ACHN (cell line): ENCODE measurements at places on chromosomes 2 and 18.

GRCh38 chr2:109368798-109369197 lies 239.8 kb downstream of the SH3RF3 start:
- no peak for DNase-seq

- no peak for DNase-seq
Observed at GRCh38 chr2:48991415-48992131, 162.7 kb downstream of the FSHR start.

GRCh38 chr2:208189810-208190503 lies at the start of gene C2orf80:
Gene C2orf80, minus strand, starts transcription at chr2:208190030. Its CDS starts 3,044 bp downstream, at chr2:208186986.
- DNase-seq: no peak

- no peak for DNase-seq
Observed at GRCh38 chr2:30213326-30213725, 18.0 kb upstream of the LBH start.

GRCh38 chr2:65411056-65411795 lies 21.2 kb downstream of the SPRED2 start:
- DNase-seq: no peak

DNA sequence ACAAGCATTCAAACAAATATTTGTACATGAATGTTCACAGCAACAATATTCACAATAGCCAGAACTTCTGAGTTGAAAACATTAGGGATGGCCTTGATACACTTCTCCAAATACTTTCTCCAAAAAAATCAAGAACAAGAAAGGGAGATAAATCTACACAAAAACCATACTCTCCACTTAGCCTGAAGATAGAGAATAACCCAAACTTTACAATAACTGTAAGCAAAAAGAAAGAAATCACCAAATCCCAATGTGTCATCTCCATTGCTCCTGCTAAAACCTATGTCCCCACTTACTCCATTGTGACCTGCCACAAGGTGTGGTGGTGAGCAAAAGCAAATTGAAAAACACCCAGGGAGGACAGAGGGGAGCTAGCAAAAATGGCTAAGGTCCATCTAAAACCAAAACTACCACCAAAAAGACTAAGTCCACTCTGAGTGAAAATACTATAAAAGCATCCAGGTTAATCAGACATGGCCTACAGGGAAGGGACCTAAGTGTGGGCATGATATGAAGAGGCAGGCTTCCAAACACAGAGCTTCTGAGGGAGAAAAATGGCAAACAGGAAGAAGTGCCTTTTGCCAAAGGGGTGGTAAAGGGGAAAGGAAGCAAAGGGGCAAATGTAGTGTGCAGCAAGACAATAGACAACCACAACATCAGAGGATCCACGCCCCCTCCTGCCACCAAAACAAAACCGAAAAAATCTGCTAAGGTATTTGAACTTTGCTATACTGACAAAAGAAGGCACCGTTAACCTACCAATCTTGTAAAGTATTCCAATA lies 56.1 kb downstream of the NBAS start:
- no peak for DNase-seq

DNA sequence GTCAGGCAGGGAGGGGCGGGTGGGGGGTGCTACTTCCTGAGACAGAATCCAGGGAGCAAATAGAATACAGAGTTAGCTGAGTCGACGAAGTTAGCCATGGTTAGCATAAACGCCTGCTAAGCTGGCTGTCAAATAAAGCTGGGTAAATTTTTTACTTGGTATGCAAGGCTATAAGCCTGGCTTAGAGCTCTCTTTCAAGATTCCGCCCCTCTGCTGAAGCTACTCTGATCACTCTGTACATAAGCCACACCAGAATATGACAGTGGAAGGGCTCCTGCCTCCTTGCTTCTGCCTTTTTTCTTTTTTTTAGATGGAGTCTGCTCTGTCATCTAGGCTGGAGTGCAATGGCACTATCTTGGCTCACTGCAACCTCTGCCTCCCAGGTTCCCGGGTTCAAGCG lies 58.3 kb downstream of the CYRIA start:
- DNase-seq: no peak

GRCh38 chr18:12998332-12999060 lies 7.3 kb downstream of the CEP192 start:
- DNase-seq: no peak

GRCh38 chr2:94982675-94983074 lies 42.8 kb upstream of the MAL start:
- peak; percentile 83 for DNase-seq

- DNase-seq: no peak
Observed at GRCh38 chr2:1024981-1025380, 74.3 kb downstream of the SNTG2 start.

DNA sequence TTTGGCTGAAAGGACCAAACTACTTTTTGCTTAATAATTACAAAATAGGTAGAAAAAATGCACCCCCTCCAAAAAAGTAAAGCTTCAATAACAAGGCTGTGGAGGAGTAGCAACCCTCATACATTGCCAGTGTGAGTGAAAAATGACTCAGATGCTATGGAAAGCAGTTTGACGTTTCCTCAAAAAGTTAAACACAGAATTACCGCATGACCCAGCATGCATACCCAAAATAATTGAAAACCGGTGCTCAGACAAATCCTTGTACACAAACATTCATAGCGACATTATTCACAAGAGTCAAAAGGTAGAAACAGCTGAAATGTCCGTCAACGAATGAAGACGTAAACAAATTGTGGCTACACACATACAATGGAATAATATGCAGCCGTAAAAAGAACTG lies 38.8 kb upstream of the DAPL1 start:
- DNase-seq: no peak

GRCh38 chr2:184272056-184272455 lies 326.3 kb upstream of the ZNF804A start:
- DNase-seq: no peak

- no peak for DNase-seq
Observed at GRCh38 chr2:240972636-240973521, 25.5 kb upstream of the SNED1 start.

GRCh38 chr2:182193291-182193690 lies 207.6 kb downstream of the PPP1R1C start:
- no peak for DNase-seq

- no peak for DNase-seq
Observed at GRCh38 chr2:127641846-127642507, 4.0 kb upstream of the GPR17 start.

GRCh38 chr2:45897842-45898241 lies 246.4 kb downstream of the PRKCE start:
- DNase-seq: no peak

DNA sequence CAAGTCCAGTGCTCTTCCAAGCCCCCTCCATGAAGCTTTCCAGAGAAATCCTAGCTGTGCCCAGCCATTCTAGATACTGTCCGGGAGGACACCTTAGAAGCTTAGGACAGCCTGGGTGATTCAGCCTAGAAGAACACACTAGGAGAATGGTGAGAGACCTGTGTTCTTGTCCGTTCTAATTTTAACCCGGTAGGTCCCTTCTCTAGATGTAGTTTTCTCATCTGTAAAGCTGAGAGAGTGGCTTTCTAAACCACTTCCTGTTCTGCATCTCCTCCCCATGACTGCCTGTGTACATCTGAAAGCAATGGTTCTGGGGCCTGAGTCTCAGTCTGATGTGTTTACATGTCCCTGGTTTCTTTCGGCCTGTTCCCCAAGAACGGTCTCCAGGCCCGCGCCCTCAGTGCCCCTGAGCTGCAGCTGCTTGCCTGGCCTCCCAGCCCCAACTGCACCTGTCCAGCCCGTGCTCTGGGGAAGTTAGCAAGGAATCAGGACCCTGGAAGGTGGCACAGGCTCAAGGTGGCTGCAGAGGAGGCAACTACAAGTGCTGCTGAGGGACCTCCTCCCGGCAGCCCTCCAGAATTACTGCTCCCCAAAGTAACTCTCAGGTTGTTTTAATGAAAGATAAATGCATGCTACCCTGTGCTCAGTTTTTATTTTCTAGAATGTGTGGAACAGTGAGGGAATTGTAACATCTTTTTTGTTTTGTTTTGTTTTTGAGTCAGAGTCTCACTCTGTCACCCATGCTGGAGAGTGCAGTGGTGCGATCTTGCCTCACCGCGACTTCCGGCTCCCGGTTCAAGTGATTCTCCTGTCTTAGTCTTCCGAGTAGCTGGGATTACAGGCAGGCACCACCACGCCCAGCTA lies 105.9 kb downstream of the LBH start:
- DNase-seq: no peak

DNA sequence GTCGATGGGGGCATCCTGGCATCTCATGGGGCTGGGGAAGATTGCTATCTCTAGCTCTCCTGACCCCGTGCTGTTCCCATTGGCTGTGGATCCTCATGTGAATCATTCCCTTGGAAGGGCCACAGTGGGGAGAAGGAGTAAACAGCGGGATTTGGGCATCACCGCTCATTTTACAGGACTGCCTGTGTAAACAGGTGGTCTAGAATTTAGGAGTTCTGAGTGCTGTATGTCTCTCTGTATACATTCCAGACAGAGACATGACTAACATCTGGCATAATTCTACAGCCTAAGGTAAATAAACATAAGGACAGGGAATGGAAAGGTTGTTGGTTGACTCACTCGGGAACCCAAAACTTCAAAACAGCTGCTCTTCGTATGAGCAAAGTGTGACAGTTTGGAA lies 92.7 kb downstream of the COPS8 start:
- no peak for DNase-seq

DNA sequence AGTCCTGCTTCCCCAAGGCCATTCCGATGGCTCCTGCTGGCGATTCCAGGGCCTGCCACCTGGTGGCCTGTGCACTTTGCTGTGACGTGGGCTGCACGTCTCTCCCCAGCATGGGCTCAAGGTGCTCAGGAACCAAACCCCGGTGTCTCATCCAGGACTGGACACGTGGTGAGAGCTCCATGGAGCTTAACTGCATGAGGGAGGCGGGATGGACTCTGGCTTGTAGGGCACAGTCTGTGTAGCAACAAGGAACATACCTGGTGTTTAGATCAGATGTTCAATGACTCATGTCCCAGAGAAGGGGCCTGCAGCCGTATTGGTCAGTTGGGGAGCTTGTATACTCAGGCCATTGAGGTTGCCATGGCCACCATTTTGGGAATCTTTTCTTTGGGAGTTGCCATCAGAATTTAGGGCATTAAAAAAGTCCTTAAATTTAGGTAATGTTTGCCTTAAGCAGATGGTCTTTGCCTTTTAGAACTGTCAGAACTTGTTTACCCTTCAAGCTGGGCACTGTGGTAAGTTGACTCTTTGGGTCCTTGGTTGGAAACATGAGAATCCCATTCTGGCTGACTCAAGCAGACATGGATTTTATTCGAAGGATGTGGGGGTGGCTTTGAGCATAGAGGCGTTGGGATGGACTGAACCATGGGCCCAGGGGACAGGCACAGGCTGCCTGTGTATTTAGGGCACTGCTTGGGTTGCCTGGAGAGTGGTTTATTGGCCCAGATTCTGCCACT lies 21.0 kb downstream of the AGAP1 start:
- no peak for DNase-seq

DNA sequence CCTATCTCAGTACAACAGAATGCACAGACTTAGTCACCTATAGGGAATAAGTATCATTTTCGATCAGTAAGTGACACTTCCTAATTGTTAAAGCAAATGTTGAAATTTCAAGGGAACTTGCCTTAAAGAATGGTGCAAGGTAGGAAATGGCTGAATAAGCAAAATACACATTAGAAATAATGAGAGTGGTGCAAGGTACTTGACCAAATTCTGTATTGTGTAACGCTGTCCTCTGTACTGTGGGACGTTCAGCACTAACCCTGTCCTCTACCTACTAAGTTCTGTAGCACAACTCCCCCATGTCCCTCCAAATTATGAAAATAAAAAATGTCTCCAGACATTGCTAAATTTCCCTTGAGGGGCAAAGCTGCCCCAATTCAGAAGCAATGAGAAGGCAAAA lies 19.4 kb downstream of the MMADHC start:
- no peak for DNase-seq

- no peak for DNase-seq
Observed at GRCh38 chr2:84908948-84909713, 3.7 kb downstream of the TMSB10 start.

- DNase-seq: no peak
Observed at GRCh38 chr2:8643996-8644356, 37.9 kb upstream of the ID2 start.
